ENCODE measurements at places on chromosomes 12 and 14.

- H3K4me3 ChIP-seq = no peak overlapping the region
- no peaks in the 10 kb centered on the region for H3K27me3 ChIP-seq
- no peak overlapping the region for H3K27ac ChIP-seq
- DNase-seq = no peak
- no peaks in the 10 kb centered on the region for H3K36me3 ChIP-seq
These were observed 32.1 kb downstream of the PRMT8 start for GRCh38 chr12:3523058-3523457.

DNA sequence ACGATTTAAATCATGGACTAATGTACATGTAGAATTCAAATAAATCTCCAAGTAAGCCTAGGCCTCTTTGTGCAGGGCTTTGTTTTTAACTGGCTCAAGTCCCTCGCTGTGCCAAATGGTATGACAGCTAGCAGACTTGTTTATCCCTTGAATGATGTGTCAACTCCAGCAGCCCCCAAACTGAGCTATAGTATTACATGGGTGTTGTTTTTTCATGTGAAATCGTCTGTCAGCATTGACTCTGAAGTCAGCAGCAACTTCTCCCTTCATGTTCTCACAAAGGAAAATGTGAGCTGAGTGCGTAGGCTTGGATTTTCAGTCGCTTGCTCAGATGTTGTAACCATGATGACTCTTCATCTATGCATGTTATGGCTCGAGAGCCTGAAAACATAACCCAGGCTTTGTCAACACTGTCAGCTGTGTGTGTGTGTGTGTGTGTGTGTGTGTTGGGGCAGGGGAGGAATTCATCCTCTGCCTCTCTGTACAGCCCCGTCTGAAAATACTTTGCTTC lies 73.3 kb downstream of the PTHLH start:
- H3K36me3 ChIP-seq = no peaks in the 10 kb centered on the region
- no peaks in the 10 kb centered on the region for H3K27me3 ChIP-seq
- no peak overlapping the region for H3K27ac ChIP-seq
- DNase-seq = no peak
- no peaks in the 10 kb centered on the region for H3K4me1 ChIP-seq

DNA sequence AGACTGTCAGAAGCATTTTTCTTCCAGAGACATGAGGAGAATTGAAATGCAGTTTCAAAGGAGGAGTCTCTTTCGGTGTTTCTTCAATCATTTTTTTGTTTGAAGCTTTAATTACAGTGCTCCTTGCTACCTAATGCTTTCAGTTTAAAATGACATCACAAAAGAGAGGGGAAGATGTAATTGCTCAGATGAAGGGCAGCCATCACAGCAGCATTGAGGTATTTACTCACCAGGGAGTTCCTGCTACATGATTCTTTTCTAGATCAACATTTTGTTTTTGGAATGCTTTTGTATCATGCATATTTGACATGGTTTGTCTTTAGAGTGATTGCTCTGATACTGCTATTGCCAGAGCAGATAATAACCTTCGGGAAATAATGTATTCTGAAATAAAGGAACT lies 28.6 kb downstream of the FLRT2 start:
- H3K36me3 ChIP-seq = no peaks in the 10 kb centered on the region
- no peak overlapping the region for H3K4me3 ChIP-seq
- no peaks in the 10 kb centered on the region for H3K27me3 ChIP-seq
- no peak for DNase-seq
- H3K27ac ChIP-seq = no peak overlapping the region

GRCh38 chr12:108832730-108833354 lies 24.5 kb downstream of the SSH1 start:
- H3K36me3 ChIP-seq = no peaks in the 10 kb centered on the region
- peaks cover 51% of the 10 kb centered on the region for H3K4me1 ChIP-seq
- H3K4me3 ChIP-seq = peak overlapping the region; percentile 4
- peak overlapping the region; percentile 85 for H3K27ac ChIP-seq

GRCh38 chr12:114674251-114675047 lies 9.5 kb downstream of the TBX3 start:
- no peaks in the 10 kb centered on the region for H3K36me3 ChIP-seq
- peak overlapping the region; percentile 33 for H3K27ac ChIP-seq
- H3K4me3 ChIP-seq = no peak overlapping the region
- H3K4me1 ChIP-seq = no peaks in the 10 kb centered on the region

DNA sequence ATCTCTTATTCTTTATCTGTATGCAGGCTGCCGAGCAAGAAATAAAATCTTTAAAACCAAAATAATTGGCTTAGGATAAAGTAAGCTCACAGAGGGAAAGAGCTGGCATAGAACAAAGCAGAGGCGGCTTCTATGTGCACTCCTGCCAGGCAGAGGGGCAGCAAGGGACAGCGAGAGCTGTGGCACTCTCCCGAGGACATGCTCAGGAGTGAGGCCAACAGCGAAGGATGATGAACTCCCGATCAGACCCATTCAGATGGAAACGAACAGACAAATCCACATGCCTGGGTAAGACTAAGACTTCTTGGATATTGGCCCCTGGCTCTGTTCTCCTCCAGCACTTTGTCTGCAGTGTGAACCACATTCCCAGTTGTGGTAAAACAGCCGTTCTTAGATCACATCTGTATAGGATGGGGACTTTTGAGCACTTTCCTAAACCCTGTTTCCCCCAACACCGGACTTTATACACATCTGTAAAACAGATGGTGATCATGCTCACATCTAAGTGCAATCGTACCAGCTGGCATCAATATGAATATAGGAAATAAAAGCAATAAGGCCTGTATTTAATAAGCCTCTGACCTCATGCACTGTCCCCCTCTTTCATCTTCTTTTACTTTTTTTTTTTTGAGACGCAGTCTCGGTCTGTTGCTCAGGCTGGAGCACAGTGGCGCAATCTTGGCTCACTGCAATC lies 134.1 kb downstream of the PPM1H start:
- H3K4me3 ChIP-seq = no peak overlapping the region
- no peaks in the 10 kb centered on the region for H3K4me1 ChIP-seq
- H3K27ac ChIP-seq = no peak overlapping the region
- DNase-seq = no peak
- no peaks in the 10 kb centered on the region for H3K27me3 ChIP-seq
- H3K36me3 ChIP-seq = no peaks in the 10 kb centered on the region
